ENCODE measurements at places on chromosomes 1 and 21. TPM values are rescaled to one million over a fixed set of nuclear protein-coding genes. Genes with fewer than 3 reads are reported as not detected.
A peak's percentile ranks its signal among the peaks of the same experiment; 100 is the strongest.

GRCh38 chr1:61184040-61184713 lies 101.8 kb downstream of the NFIA start:
- no peak overlapping the region for H3K27ac ChIP-seq
- peak; percentile 2 for DNase-seq
- no peaks in the 10 kb centered on the region for H3K4me1 ChIP-seq
- H3K4me3 ChIP-seq: no peak overlapping the region
- no peaks in the 10 kb centered on the region for H3K27me3 ChIP-seq

DNA sequence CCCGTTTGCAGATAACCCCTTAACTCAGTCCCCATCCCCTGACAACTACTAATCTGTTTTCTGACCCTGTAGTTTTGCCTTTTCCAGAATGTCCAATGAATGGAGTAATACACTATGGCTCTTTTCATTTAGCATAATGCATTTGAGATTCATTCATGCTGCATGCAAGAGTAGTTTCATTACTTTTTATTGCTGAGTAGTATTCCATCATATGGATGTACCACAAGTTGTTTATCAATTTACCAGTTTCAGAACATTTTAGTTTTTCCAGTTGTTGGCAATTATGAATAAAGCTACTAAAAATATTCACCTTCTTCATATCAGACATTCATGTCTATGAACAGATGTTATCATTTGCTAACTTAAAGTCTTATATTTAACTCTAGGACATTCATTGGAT lies 45.3 kb downstream of the STXBP3 start:
- no peak overlapping the region for H3K27ac ChIP-seq
- DNase-seq: no peak
- H3K27me3 ChIP-seq: no peaks in the 10 kb centered on the region

- no peak for DNase-seq
- H3K27me3 ChIP-seq: peaks cover 3% of the 10 kb centered on the region
- H3K4me3 ChIP-seq: no peak overlapping the region
- H3K4me1 ChIP-seq: peaks cover 5% of the 10 kb centered on the region
- peaks cover 7% of the 10 kb centered on the region for H3K36me3 ChIP-seq
- no peak overlapping the region for H3K27ac ChIP-seq
Observed at GRCh38 chr1:234369784-234370183, 3.5 kb upstream of the COA6 start.

RXFP4 gene
- not detected for total RNA-seq

- H3K27ac ChIP-seq: peak overlapping the region; percentile 11
- no peak overlapping the region for H3K4me3 ChIP-seq
- H3K36me3 ChIP-seq: no peaks in the 10 kb centered on the region
- peaks cover 26% of the 10 kb centered on the region for H3K4me1 ChIP-seq
Observed at GRCh38 chr1:225454733-225455132, 26.9 kb upstream of the LBR start.

DNA sequence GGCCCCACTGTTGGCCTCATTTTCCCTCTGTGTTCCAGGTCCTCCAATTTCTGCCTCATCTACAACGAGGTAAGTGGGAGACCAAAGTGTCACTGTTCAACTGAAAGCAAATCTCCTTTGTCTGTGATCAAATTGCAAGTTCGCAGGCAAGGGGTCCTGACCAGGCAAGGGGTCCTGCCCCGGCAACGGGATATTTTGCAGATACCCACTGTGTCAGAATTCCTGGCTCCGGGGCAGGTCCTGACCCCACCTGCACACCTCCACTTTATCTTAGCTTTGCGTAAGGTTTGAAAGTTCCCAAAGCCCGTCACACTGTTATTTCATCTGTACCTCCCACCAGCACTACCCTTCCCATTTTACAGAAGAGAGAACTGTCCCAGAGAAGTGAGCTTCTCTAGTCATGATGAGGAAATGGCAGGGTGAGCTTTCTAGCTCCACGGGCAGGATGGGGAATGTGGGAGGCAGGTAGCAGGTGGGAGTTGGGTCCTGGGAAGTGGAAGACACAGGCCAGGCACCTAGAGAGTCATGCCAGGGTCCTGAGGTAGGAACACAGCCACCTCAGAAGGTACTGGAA lies 32.0 kb upstream of the CSF1 start:
- no peaks in the 10 kb centered on the region for H3K36me3 ChIP-seq
- H3K4me3 ChIP-seq: no peak overlapping the region
- peak overlapping the region; percentile 97 for H3K27ac ChIP-seq
- no peak for DNase-seq

PRMT2 gene
- 126 TPM for total RNA-seq

CRYAA gene
- not detected for total RNA-seq

- no peak overlapping the region for H3K27ac ChIP-seq
- peaks cover 6% of the 10 kb centered on the region for H3K36me3 ChIP-seq
- DNase-seq: no peak
- peaks cover 12% of the 10 kb centered on the region for H3K4me1 ChIP-seq
- H3K27me3 ChIP-seq: no peaks in the 10 kb centered on the region
Observed at GRCh38 chr1:5847013-5847659, 145.1 kb downstream of the NPHP4 start.

- H3K4me1 ChIP-seq: peaks cover 40% of the 10 kb centered on the region
- peak; percentile 65 for DNase-seq
- no peak overlapping the region for H3K27ac ChIP-seq
- H3K4me3 ChIP-seq: no peak overlapping the region
- H3K36me3 ChIP-seq: no peaks in the 10 kb centered on the region
Observed at GRCh38 chr1:47871799-47872353, 125.3 kb downstream of the TRABD2B start.

- H3K36me3 ChIP-seq: no peaks in the 10 kb centered on the region
- no peaks in the 10 kb centered on the region for H3K4me1 ChIP-seq
- H3K4me3 ChIP-seq: no peak overlapping the region
- DNase-seq: no peak
Observed at GRCh38 chr1:88472298-88472697, 211.8 kb upstream of the PKN2 start.

TMEM240 gene
- 0.47 TPM for total RNA-seq

TMEM201 gene
- total RNA-seq: 8.7 TPM

C1orf115 gene
- 2.5 TPM for total RNA-seq

- no peak overlapping the region for H3K4me3 ChIP-seq
- H3K4me1 ChIP-seq: no peaks in the 10 kb centered on the region
- DNase-seq: no peak
- no peaks in the 10 kb centered on the region for H3K27me3 ChIP-seq
- H3K36me3 ChIP-seq: no peaks in the 10 kb centered on the region
- no peak overlapping the region for H3K27ac ChIP-seq
Observed at GRCh38 chr1:55259911-55260609, 44.9 kb upstream of the USP24 start.

DNA sequence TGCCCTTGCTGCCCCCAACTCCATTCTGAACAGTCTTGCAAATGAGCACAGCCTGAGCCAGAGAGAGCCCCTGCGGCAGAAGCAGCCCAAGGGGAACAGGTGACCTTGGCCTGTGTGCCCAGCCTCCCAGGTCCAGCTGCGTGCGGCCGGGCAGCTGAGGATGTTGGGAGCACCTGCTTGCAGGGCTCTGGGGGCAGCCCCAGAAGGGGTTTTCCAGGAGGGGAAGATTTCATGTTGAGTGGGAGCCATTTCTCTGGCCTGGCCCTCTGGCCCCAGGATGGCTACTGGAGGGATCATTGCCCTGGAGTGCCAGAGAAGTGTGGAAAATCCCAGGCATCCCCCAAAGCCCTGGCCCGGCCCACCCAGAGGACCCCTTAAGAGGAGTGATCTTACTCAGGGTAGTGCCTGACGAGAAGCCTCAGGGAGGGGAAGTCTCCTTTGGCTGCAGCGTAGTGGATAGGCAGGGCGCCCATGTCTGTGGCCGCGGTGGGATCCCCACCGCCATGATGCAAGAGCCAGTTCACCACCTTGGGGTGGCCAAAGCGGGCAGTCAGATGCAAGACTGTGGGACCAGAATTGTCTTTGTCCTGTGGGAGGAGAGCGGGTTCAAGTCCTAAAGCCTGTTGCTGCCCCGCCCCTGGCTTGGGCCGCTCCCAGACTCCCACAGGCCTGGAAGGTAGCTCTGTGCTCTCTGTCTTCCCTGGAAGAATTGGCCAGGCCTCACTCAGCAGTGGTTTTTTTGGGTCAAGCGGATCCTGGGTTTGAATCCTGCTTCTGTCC lies 20.6 kb upstream of the RNU1-4 start:
- H3K4me3 ChIP-seq: no peak overlapping the region
- H3K27ac ChIP-seq: no peak overlapping the region
- H3K36me3 ChIP-seq: no peaks in the 10 kb centered on the region
- H3K27me3 ChIP-seq: peaks cover 22% of the 10 kb centered on the region
- DNase-seq: no peak
- no peaks in the 10 kb centered on the region for H3K4me1 ChIP-seq

GRCh38 chr1:25809929-25810328 lies 9.8 kb upstream of the MTFR1L start:
- no peak overlapping the region for H3K27ac ChIP-seq
- H3K4me1 ChIP-seq: no peaks in the 10 kb centered on the region
- no peak for DNase-seq
- H3K27me3 ChIP-seq: no peaks in the 10 kb centered on the region
- peaks cover 67% of the 10 kb centered on the region for H3K36me3 ChIP-seq

DNA sequence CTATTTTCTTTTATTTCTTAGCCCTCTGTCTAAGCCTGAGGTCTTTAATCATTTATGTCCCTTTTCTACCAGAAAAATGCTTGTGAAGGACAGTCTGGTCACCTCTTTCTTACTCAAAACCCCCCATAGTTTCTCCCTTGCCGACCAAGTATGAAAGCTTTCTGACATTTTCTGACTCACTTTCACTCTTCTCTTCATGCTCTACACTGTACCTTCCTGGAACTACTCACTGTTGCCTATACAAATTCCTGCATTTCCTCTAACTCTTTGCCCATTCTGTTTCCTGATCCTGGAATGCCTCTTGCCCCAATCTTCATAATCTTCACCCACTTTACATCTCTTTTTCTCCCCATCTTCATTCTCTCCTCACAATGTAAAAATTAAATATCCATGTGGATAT lies 380.0 kb downstream of the HHIPL2 start:
- peaks cover 7% of the 10 kb centered on the region for H3K4me1 ChIP-seq
- H3K27ac ChIP-seq: no peak overlapping the region
- H3K36me3 ChIP-seq: no peaks in the 10 kb centered on the region
- no peak for DNase-seq

DNA sequence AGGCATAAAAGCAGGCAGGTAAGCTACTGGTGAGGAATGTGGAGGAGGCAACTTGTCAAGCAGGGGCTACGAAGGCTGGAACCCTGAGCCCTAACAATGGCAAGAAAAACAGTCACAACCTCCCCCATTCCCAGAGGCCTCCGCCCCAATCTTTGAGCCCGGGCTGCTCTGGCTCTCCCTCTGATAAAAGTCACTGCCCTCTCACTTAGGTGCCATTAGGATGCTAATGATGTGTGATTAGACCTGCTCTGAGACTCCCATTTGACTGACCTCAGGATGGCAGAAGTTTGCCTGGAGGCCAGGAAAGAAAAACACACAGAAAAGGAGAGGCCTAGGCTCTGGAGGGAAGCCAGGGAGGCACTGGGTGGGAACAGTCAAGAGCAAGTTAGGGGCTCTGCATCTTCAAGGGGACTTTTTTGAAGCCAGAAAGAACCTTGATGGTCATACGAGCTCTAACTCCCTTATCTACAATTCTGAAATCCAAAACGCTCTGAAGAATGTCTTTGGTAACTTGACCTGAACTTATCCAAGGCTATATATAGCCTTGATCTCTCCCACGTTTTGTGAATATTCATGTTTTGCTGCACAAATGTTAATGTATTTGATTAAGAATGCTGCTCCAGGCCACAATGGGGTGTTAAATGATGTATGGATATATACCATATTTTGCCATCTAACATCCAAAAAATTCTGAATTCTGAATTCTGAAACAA lies 98.9 kb downstream of the TRABD2B start:
- no peak for DNase-seq
- H3K4me1 ChIP-seq: peaks cover 18% of the 10 kb centered on the region
- no peaks in the 10 kb centered on the region for H3K36me3 ChIP-seq
- no peak overlapping the region for H3K27ac ChIP-seq
- no peaks in the 10 kb centered on the region for H3K27me3 ChIP-seq
- no peak overlapping the region for H3K4me3 ChIP-seq

CLIC6 gene
- total RNA-seq: not detected

KCNC4 gene
- total RNA-seq: 0.26 TPM

PKLR gene
- not detected for total RNA-seq

ETV3L gene
- not detected for total RNA-seq

DNA sequence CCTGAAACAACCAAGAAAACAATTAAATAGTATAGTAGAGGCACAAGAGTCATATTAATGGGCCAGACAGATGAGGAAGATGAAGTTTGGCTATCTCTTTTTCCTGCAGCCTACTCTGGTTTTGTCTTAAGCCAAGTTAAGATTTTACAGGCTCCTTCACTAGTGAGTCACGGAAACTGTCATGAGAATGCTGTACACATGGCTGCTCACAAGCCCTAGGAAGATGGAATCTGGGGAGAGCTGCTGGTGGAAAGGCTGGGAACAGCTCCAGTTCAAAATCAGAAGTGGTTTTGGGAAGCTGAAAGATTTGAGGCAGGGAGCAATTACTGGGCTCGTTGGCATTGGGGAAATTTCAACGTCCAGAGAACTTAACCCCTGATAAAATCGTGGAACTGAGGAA lies 46.4 kb upstream of the S1PR1 start:
- no peaks in the 10 kb centered on the region for H3K36me3 ChIP-seq
- no peaks in the 10 kb centered on the region for H3K27me3 ChIP-seq
- no peak for DNase-seq
- no peak overlapping the region for H3K4me3 ChIP-seq
- H3K4me1 ChIP-seq: peaks cover 26% of the 10 kb centered on the region

DNA sequence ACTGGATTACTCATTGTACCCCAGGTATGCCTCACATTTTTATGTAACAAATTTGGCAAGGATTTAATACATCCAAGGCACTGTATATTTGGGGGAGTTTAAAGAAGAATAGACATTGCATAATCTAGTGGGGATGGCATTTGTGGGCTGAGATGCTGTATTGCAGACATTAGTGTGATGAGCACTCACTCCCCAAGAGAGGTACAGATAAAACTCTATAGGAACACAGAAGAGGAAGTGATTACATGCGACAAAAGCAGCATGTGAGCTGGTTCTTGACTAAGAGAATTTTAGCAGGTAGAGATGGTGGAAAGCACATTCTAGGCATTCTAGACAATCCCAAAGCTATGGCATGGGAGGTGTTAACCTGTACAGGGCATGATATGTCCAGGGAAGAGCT lies 24.2 kb upstream of the CDC14A start:
- no peak for DNase-seq
- no peak overlapping the region for H3K4me3 ChIP-seq
- no peaks in the 10 kb centered on the region for H3K27me3 ChIP-seq

DNA sequence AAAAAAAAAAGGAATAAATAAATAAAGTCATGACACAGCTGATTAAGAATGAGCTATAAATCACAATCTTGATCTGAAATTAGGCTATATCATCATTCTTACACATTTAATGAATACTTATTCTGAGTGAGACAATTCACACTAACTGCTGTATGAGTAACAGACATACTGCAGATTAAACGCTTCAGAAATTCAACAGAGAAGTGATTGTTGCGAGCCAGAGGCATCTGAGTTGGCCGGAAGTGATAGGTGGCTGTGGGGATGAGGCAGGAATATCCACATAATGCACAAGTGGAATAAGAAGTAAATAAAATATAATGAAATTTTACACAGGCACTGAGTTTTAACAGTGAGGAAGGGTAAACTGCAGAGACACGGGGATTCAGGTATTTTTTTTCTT lies 142.4 kb downstream of the APP start:
- no peak for DNase-seq
- no peak overlapping the region for H3K27ac ChIP-seq
- H3K27me3 ChIP-seq: no peaks in the 10 kb centered on the region
- no peaks in the 10 kb centered on the region for H3K4me1 ChIP-seq
- H3K36me3 ChIP-seq: peaks cover 16% of the 10 kb centered on the region

GRCh38 chr1:42951588-42951987 lies 7.1 kb downstream of the SLC2A1 start:
- H3K36me3 ChIP-seq: peaks cover 67% of the 10 kb centered on the region
- peaks cover 82% of the 10 kb centered on the region for H3K4me1 ChIP-seq
- no peak overlapping the region for H3K4me3 ChIP-seq
- no peaks in the 10 kb centered on the region for H3K27me3 ChIP-seq

ATP1A4 gene
- total RNA-seq: not detected

RNASEL gene
- 11.5 TPM for total RNA-seq
